Effector memory CD8-positive, alpha-beta T cell (primary cell): ENCODE measurements at places on chromosomes 3 and 15.
A peak's percentile ranks its signal among the peaks of the same experiment; 100 is the strongest.

GRCh38 chr3:139355476-139355875 is 11.7 kb downstream of the MRPS22 start:
- no peak for DNase-seq

GRCh38 chr15:67480741-67481140 is 40.2 kb upstream of the C15orf61 start:
- no peak for DNase-seq

DNA sequence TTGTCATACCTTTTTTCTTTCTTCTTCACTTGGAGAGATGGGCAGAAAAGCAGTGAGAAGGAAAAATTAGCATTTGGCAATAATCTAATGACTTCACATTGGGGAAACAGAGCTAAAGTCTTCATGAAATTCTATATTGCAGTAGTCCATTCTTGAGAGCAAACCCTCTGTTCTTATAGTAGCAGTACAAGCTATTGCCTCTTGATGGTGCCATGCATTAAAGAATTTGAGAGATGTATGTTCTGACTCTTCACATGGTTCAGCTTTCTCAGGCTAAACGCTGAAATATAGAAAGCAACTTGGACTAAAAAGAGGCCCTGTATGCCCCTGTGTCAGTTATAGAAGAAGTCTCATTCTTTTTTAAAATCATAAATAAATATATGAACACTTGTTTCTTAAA is 36.0 kb downstream of the PHLDB2 start:
- no peak for DNase-seq

GRCh38 chr15:25869701-25870100 is 6.6 kb upstream of the ATP10A start:
- no peak for DNase-seq

DNA sequence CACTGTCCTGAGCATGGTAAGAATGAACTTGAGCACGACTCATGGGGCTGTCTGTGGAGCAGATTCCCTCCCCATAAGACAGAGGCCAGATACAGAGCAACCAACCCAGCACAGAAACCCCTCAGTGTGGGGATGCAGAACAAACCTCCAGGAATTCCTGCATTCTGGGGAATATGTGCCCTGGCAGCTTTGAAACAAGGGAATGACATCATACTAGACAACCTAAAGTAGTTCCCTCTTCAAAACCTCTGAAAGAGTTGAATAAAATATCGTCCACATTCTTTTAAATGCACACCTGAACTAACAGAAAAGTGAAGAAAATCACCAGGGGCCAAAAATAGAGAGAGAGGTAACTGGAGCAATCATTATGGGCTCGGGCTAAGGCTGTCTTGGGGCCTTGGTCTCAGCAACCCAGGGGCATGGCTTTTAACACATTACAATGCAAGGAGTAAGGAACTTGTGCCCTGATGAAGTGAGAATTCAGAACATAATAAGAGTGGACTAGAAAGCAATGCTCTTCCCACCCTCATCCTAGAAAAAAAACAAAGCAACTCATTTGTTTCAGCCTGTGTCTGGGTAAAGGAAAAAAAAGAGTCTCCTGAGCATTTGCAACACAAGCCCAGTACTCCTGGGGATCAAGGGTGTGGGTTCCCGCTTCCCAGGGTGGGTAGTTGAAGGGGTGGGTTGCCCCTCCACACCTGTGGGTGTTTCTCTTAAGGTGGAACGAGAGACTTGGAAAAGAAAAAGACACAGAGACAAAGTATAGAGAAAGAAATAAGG is 43.9 kb downstream of the ADIPOQ start:
- no peak for DNase-seq

DNA sequence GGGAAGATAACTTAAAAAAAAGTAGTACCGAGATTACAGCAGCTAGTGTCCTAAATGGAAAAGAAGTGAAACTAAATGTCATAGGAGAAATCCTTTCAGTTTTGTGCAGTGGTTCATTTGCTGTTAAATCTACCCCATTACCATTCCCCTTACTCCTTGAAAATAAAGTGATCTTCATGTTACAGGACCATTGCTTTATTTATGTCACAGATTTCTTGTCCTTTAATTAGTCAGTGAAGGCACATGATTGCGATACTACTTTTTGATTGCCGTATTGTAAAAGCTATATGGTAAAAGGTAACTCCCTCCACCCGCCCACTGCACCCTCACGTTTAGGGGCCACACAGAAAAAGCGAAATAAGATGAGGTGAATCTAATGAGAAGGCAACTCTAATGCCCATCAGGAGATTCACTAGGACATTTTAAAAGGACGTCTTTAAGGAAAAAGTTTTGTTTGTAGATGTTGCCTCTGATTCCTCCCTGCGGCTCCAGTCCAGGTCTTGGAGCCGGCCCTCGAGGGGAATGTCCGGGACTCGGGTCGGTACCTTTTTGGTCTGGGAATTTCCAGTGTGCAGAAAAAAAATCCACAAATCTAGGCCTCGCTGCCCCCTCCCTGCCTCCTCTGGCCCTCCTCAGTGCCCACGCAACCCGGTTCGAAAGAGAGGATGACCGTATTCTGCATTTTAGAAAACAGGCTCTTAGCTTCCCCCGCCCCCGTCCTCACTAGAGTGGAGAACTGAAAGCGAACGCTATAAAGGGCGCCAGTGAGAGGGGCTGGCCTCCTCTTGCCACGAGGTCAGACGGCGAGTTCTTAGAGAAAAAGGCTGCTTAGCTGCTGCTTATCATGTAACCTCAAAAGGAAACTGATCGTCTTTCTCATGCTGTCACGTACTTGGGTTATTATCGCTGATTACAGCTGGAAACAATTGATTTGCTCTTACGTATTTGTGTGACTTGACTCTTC is 21.8 kb upstream of the NFKBIZ start:
- peak; percentile 79 for DNase-seq

DNA sequence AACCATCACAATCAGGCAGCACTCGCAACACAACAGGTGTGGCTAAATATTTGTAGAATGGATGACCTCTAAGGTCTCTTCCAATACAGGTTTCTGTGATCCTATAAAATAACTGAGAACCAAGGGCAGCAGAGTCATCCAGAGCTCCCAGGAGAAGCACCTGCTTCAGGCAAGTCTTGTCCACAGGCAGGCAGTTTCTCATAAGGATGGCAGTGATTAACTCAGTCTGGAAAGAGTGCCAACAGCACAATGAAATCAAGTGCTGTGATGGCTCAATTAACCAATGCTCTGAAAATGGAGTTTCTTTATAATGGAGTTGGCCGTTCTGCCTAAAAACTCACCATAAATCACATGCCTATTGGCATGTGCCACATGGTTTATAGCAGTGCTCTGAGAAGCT is 70.8 kb downstream of the HOMER2 start:
- DNase-seq = no peak

DNA sequence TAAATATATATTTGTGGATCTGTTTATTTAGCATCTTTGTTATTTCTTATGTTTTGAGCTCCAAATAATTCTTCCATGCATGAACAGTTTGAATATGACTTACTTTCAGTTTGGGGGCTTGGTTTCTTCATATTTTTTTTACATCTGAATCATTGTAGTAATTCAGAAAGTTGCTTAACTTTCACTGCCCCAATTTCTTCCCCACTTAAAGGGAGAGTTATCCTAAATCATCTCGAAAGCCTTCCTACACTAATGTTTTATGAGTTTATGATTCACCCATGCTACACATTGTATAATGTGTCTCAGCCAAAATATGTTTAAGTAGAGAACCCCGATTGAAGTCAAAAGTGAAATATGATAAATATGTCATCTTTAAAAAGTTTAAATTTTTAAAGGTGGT is 47.8 kb downstream of the SPRED1 start:
- no peak for DNase-seq

GRCh38 chr3:13584427-13584891 is 35.5 kb downstream of the FBLN2 start:
- DNase-seq = no peak

- DNase-seq = no peak
These were observed 124.4 kb downstream of the SHOX2 start for GRCh38 chr3:157981819-157982218.

DNA sequence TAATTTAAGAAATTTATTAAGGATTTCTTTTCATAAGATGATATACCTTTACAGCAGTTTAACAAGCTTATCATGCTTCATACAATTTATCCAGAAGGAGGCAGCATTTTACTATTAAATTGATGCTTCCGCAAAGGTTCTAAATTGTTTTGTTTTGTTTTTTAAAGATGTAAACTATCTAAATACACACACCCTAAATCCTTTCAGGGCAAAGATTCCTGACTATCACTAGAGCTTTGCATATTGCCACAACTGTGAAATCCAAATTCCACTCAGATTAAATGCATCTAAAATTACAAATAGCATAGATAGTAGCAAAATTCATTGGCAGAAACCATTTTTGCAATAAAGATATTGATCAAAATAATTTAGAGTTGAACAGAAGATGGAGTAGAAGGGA is 44.5 kb upstream of the CCNL1 start:
- no peak for DNase-seq

DNA sequence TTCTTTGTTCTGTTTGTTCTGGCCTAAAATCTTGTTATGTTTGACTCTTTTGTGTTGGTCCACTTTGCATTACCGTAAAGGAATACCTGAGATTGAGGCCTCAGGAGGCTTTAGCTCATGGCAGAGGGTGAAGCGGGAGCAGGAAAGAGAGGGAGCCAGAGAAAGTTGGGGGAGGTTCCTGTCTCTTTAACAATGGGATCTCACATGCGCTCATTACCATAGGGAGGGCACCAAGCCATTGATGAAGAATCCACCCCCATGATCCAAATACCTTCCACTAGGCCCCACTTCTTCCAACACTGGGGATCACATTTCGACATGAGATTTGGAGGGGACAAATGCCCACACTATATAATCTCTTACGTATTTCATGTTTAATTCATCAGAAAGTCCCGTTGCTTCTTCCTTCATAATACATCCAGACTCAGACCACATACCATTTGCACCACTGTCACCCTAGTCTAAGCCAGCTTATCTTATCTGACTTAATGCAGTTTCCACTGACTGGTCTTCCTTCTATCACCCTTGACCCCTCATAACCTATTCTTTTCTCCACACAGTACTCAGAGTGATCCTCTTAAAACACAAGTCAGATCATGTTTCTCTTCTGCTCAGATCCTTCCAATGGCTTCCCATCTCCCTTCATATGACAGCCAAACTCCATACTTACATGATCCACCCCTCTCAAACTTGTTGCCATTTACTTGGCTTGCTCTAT is 13.5 kb downstream of the KBTBD8 start:
- no peak for DNase-seq

- DNase-seq = no peak
These were observed 6.9 kb upstream of the NME9 start for GRCh38 chr3:138336454-138336999.

GRCh38 chr15:92810418-92811138 is 89.5 kb upstream of the CHD2 start:
- no peak for DNase-seq
